ENCODE measurements at places on chromosomes 13 and 19.

DNA sequence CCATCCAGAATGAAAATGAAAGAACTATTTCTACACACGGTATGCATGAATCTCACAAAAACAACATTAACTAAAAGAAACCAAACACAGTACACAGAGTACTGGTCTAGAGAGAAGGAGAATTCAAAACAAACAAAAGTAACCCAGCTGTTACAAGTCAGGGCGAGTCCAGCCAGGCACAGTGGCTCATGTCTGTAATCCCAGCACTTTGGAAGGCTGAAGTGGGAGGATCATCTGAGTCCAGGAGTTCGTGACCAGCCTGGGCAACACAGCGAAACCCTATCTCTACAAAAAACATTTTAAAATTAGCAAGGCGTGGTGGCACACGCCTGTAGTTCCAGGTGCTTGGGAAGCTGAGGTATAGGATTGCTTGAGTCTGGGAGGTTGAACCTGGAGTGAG lies 1.7 kb upstream of the PSMC4 start:
- no peak for DNase-seq

DNA sequence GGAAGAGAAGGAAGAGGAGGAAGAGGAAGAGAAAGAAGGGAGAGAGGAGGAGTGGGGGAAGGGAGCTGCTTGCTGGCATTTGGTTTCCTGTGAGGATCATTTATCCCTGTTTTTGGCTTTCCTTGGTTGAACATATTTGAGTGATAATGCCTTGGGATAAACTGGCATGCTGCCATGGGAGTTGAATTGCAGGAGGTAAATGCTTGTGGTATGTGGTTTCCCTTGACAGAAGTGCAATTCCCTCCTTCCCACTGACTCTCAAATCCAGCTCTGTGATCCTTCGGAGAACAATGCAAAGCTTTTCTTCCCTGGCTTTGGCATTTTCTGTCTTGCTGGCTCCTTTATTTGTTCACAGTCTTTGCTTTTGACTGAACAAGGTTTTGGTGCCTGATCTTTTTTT lies 27.2 kb upstream of the CBY2 start:
- DNase-seq, result peak; percentile 92

- peak; percentile 43 for DNase-seq
These were observed 5.9 kb downstream of the RPL18A start for GRCh38 chr19:17865364-17866311.

DNA sequence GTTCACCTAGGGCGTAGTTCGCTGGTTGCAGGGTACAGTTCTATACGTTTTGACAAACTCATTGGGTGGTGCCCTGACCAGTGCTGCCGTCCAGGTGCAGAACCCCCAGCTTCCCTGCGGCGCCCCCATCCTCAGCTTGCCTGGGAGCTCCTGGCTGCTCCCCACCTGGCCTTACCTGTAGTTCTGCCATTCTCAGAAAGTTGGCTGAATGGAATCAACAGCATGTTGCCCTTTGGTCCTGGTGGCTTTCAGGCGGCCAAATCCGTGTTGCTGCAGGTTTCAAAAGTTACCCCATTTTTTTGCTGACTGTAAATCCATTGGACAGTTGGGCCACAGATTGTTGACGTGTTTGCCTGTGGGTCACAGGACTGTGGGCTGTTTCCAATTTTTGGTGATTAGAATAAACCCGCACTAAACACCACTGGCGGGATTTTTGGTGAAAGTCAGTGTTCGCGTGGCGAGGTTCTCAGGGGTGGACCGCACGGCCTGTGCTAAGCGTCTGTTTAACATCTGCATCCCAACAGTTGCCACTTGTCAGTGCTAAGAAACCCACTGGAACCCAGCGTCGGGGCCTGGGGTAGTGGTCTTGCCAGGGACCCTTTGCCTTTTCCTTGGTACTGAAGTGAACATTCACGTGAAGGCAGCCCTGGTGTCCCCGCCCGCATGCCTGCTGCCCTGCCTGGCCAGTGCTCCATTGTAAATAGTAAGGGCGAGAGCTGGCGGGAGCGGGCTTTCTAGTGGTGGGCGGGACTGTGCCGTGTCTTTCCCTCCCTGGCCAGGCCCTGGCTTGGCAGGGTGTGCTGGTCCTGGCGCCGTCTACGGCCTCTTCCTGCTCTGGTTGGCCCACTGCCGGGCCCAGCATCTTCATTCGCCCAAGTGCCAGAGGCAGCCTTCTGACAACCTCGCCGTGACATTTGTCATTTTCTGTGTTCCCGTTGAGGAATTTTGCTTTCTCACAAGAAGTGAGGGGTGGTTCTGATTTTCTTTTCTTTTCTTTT lies 3.3 kb downstream of the DOT1L start:
- peak; percentile 89 for DNase-seq

DNA sequence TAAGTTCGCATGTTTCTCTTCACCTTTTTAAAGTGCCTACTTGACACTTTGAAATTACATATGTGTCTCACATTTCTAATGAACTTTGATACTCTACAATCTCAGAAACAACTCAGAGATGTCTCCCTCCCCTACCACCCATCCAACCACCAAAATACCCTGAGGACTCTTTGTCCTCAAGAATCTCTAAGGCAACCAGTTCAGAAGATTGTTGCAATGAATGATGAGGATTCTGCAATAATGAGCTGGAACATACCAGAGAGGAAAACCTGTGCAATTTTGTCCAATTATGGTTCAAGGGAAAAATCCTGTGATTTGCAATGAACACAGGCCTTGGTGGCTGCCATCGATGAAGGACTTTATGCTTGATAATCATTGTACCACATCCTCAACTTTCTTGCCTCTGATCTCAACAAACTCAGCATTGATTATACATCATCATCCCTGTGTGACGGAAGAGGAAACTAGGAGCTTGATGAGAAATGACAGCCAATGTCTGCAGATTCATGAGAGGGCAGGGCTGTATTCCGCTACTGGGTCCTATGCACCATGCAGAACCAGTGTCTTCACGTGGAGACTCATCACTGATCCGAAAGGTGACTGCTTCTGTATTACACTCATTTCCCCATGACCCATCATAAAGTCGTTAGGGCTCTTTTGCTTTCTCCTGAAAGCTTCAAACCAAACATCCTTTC lies 1.1 kb downstream of the FPR1 start:
- DNase-seq, result peak; percentile 13

- DNase-seq, result no peak
These were observed 2.1 kb upstream of the TEX29 start for GRCh38 chr13:111318386-111318785.

Data from EL (cell line).